ENCODE measurements at places on chromosomes 6 and 20.

DNA sequence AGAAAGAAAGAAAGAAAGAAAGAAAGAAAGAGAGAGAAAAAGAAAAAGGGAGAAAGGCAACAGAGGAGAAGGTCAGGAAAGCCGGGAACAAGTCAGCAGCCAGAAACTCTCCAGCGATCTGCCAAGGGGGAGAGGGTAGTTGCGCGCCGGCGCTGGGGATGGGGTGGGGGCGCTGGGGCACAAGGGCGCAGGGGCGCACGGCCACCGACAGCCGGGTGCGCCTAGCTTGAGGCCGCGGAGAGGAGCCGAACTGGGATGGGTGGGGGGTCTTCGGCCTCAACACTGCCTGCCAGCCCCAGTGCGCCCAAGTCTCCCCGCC, 533 bp upstream of the RSPO3 start:
- DNase-seq, result no peak

- no peak for DNase-seq
Measured at GRCh38 chr20:54065601-54066038, 4.8 kb downstream of the BCAS1 start.

DNA sequence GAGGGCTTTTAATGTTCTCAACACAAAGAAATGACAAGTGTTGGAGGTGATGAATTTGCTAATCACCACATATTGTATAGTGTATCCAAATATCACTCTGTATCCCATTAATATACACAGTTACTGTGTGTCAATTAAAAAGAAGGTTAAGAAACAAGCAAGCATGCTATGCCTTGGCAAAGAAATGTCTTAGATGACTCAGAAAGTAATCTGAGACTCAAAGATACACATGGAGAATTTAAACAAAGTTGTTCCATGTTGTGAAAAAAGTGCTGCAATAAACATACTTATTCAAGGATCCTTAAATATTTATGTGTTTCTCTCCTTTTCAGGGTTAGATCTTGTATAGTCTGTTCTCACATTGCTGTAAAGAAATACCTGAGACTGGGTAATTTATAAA, 300.9 kb downstream of the DHX35 start:
- DNase-seq, result no peak

- DNase-seq, result no peak
Measured at GRCh38 chr6:148945301-148946021, 198.6 kb downstream of the UST start.

GRCh38 chr6:138417493-138418117, 13.6 kb downstream of the HEBP2 start:
- no peak for DNase-seq

DNA sequence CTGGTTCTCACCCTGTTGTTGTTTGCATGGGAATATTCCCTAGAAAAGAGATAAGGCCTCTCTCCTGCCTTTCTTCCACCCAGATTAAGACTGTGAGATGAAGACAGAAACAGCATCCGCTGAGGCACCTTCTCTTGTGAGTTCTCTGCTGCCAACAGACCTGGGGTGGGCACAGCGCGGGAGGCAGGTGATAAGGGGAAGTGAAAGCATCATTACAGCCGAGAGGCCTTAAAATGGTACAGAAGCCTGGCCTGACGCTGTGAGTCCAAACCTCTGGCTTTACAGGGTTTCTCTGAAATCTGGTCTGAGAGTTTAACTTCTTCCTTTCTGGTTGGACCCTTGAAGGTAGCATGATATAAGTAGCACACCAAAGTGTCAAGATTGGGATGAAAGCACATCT, 21.0 kb upstream of the IYD start:
- DNase-seq, result no peak

- no peak for DNase-seq
Measured at GRCh38 chr6:5679691-5680090, 327.0 kb downstream of the NRN1 start.

- DNase-seq, result no peak
Measured at GRCh38 chr6:44233567-44234100, 10.2 kb downstream of the SLC29A1 start.

DNA sequence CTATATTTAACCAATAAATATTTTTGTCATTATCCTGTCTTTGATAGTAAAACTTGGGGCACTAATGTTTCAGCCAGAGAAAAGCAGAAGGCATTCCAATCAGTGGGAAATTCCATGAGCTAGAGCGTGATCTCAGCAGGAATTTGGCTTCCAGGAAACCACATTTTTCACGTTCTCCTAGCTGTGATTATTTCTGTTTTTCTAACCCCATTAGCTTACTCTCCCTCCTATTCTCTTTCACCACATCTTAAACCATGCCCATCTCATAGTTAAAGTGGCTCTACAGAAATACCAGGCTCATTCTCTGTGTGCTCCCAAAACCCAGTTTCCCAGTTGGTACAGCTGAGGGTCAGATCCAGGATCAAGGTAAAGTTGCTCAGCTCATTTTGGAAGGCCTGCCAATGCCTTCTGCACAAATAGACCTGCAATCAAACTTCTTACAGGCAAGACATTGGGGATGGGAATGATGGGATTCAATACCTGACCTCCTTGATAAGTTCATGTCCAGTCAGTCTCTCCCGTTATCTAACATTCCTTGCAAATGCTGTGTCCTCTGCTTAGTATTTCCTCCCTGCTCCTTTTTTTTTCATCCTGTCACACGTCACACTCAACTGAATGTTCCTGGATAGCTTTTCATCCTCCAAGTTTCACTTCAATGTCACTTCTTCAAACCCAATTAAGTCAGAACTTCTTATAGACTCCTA, 33.1 kb upstream of the TMEM30A start:
- DNase-seq, result no peak

Measured in HT-29 (cell line).